Skin of body (tissue), 3 donors: ENCODE measurements at places on chromosomes 6 and 20.

GRCh38 chr6:29872791-29873190, 45.2 kb downstream of the HLA-G start:
- no peak for DNase-seq

GRCh38 chr6:24743944-24744335, 25.0 kb upstream of the C6orf62 start:
- no peak for DNase-seq

GRCh38 chr6:19719691-19720128, 117.5 kb upstream of the ID4 start:
- no peak for DNase-seq

DNA sequence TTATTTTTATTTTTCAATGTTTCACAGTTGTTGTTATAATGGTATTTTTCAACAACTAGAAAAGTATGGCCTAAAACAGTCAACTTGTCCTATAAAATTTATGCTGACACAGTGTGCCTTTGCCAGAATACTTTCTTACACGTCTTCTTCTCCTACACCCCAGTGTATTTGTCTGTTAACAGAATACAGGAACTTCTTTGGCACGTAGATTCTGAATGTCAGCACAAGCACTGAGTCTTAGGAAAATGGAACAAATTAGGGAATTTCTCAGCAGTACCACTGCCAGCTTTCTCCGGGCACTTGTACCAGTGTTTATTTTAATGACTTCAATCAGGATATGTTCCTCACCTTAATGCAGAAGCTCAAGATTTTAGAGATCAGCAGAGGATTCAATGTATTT, 26.7 kb upstream of the AKIRIN2 start:
- DNase-seq, result no peak

DNA sequence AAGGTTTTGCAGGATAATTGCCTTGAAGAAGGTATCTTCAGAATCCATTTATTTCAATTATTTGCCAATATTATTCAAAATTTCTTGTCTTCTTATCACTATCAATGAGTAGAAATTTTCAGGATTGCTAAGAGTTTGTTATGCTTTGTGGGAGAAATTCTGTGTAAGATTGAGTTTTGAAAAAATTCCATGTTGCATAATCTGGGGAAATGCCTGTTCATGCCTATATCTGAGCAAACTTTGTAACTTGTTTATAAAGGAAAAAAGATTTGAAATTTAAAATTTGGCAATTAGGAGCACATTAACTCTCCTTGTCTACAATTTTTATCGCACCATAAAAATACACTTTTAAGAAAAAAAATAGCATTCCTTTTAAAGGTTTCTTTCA, 39.8 kb upstream of the EDN1 start:
- DNase-seq, result no peak

DNA sequence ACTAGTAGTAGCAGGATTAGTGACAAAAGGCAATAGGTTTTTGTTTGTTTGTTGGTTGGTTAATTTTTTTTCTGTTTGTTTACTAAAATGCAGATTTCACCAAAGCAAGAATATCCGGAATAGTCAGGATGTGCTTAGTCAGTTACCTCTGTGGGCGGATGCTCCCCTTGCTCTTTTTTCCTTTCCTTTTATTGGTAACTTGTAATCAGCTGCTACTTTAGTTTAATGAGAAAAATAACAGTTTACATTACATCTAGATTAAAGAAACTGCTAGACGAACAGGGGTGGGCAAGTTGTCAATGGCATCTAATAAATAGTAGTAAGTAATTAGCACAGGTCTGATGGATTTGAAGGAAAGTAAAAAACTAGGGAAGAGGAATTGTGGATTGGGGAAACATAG, 646.9 kb upstream of the FLRT3 start:
- no peak for DNase-seq

GRCh38 chr6:148443798-148444560, 101.3 kb downstream of the SASH1 start:
- DNase-seq, result no peak

- peak; percentile 52 for DNase-seq
These were observed 5.1 kb downstream of the PRND start for GRCh38 chr20:4726710-4727397.

DNA sequence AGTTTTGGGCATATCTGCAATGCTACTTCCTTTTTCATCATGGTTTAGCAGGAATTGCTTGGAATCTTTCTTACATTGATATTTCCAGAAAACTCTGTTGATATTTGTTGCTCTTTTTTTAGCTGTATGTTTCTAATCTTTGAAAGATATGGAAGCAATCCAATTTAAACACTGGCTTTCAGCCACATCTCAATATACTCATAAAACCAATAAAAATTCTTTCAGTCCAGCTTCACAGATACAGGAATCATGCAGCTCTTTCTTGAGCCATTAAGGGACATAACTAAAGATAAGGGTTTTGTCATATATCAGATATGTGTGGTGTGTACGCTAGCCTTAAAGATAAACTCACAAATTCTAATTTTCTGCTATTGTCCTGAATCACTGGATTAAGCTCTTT, 47.4 kb downstream of the PKIB start:
- DNase-seq, result peak; percentile 40

DNA sequence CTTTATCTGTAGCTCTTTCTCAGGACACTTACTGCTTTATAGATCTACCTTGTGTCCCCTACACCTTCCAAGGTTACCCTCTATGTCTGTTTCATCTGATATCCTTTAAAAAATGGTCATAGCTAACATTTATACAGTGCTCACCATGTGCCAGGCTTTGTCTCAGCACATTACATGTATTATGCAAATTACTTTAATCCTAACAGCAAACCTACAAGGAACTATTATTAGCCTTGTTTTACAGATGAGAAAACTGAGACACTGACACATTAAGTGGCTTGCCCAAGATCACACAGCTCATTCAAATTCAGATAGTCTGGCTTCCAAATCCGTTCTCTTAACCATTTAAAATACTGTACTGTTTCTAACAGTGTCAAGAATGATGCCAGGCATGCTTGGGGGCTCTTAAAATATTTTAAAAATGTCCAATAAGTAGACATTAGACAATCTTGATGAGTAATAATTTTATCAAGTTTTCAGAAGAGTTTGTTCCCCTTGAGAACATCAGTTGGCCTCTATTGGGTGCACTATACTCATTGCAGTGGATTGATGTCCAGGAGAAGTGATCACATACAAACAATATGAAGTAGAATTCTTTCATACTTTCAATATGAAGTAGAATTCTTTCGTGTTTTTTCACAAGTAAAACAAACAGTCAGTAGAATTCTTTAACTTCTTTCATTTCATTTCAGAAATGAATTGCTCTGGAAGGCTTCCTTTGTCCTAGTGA, 69.6 kb downstream of the DNAH8 start:
- DNase-seq, result no peak

- DNase-seq, result no peak
These were observed 4.0 kb upstream of the RIPPLY2 start for GRCh38 chr6:83849127-83849526.

- no peak for DNase-seq
These were observed 181.4 kb downstream of the PHF3 start for GRCh38 chr6:63816982-63817436.

DNA sequence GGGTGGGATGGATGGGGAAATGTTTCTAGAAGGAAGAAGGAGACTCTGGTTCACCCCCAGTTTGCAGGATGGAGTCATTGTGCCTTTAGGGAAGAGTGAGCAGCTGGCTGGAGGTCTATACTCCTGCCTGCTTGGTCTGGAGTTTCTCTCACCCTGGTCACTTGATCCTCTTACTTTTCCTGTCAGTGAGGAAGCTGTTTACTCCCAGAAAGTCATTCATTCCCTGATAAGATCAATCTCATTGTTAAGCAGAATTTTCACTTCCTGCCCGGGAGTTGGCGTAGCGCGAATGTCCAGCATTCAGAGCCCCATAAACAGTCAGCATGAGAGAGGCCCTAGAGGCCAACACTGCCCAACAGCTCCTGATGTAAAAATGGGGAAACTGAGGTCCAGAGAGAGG, 70.4 kb upstream of the SIRPA start:
- no peak for DNase-seq

GRCh38 chr20:16290358-16290757, 282.9 kb downstream of the KIF16B start:
- no peak for DNase-seq

DNA sequence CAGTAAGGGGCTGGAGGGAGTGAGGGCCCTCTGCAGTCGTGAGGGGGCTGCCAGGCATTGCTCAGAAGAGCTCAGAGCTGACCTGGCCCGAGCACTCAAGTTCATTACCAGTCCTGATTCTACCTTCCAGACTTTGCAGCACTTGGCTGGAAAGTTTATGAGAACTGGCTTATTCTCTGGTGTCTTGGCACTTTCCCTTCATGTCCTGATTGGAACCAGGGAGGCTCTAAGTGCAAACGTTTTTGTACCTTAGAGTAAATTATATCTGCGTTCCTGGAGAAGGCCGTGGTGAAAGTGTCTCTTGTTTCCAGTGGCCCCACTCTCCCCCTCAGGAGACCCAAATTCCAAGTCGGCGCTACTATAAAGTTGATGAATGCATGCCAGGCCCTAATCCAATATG, 402.3 kb downstream of the CDC5L start:
- no peak for DNase-seq

DNA sequence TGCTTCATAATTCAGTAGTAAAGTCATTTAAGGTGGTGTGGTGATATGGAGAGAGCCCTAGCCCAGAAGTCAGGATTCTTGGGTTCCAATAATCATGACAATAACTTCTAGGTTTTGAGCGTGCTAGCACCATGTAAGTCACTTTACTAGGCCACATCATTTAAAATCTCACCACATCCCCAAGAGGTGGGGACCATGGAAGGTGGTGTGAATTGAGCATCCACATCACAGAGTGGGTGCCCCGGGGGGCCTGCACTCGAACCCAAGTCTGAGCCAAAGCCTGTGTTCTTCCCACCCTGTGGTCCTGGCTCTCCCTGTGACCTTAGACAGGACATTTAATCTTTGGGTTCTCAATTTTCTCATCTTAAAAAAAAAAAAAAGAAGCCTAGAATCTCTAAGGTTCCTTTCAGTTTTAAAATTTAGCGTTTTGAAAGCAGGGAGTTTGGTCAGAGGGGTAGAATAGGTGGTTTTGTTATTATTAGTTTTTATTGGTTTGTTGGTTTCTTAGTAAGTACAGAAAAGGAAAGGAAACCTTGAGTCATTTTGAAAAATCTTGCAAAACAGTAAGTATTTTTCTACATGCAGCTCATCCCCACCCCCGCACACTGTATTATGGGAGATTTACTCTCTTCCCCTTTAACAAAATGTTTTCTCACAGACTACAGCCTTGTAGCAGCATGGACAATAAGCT, 26.4 kb downstream of the ARMC2 start:
- no peak for DNase-seq

- no peak for DNase-seq
These were observed 18.0 kb downstream of the TUBB2A start for GRCh38 chr6:3139090-3139903.

DNA sequence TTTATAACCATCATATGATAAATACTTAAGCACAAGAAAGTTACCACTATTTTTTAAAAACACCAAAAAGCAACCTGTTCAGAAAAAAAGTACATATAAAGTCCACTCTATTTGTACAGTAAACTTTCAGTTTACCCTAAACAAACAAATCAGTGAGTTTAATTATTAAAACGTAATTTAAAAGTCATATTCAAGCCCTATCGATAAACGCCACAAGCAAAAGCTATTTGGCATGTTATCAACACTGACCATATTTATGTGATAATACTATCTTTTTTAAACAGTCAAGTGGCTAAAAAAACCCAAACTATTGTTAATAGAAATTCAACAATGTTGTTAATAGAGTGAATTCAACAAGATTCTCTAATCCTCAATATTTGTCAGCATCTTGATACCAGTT, 1.9 kb downstream of the KATNA1 start:
- no peak for DNase-seq

- DNase-seq, result no peak
These were observed 10.2 kb downstream of the HLA-DRB5 start for GRCh38 chr6:32519910-32520258.

- DNase-seq, result no peak
These were observed 41.7 kb downstream of the ISM1 start for GRCh38 chr20:13262671-13263360.

DNA sequence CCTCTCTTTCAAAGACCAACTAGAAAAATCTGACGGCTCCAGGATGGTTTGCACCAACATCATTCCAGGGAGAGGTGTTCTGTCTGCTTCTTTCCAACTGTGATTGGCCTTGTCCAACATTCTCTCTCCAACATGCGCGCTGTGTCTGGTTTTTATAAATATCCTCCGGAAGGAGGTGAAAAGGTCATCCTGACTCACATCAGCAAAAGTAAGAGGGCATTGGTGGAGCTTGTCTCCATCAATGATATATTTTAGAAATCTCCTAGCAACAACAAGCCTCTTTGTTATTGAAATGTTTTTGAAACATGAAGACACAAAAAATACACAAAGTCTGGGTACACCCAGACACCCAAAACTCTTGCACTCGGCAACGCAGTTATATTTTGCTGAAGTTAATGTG, 475.3 kb upstream of the JARID2 start:
- no peak for DNase-seq

- DNase-seq, result no peak
These were observed 906 bp upstream of the FOXP4 start for GRCh38 chr6:41545247-41545702.

DNA sequence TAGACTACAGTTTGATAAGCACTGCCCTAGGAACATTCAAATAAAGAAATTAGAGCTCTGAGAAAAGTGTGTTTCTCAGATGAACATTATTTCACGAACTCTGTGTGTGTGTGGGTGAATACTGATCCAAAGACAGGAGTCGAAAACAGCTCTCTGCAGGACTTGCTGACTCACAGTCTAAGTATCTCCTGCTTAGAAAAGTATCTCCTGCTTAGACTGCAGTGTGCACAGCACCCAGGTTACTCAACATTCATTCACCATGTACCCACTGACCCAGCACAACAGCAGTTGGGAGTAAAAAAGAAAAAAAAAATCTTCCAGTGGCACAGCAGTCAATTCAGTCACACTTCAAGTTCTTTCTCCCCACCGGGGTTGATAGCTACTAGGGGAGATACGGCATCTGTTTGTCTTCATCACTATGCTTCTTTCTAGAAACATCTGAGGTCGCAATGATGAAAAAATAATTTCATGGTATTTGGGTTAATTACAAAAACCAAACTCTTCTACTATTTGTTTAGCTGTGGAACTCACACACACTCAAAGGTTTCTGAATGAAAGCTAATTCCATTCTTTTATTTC, 48.0 kb downstream of the GCLC start:
- no peak for DNase-seq

- peak; percentile 5 for DNase-seq
These were observed 3.9 kb upstream of the MICB start for GRCh38 chr6:31493875-31494694.

- peak; percentile 92 for DNase-seq
These were observed 28.0 kb upstream of the ZNF217 start for GRCh38 chr20:53621482-53622246.

DNA sequence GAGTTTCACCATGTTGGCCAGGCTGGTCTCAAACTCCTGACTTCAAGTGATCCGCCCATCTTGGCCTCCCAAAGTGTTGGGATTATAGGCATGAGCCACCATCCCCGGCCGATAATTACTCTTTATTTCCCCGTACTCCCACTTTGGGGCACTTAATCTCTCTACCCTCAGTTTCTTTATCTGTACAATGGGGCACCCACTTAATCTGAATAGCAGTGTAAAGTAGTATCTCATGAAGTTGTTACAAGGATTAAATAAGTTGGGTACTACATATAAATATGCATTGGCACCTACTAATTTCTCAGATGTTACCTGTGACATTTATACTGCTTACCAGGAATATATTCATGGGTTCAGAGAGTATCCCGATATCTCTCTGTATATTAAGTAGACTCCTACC, 15.2 kb downstream of the GINM1 start:
- no peak for DNase-seq

GRCh38 chr20:53142225-53143127, 170.3 kb downstream of the TSHZ2 start:
- DNase-seq, result no peak
